Smooth muscle cell of trachea (primary cell): ENCODE measurements at places on chromosomes 6 and 20. TPM values are rescaled to one million over a fixed set of nuclear protein-coding genes. Genes with fewer than 3 reads are reported as not detected.

Gene LRRN4
- total RNA-seq = under 0.01 TPM in 1 of 2 replicates, not detected in the other

Gene PI16
- 0.50 TPM in 1 of 2 replicates, not detected in the other for total RNA-seq

Gene LZTS3
- 4.5 and 10.4 TPM in 2 replicates for total RNA-seq

Gene PBOV1
- total RNA-seq = not detected in 2 replicates

Gene ZC2HC1B
- not detected in 2 replicates for total RNA-seq

Gene MAP7
- total RNA-seq = 0.58 and 2.0 TPM in 2 replicates

Gene NFKBIE
- 4.7 and 10.1 TPM in 2 replicates for total RNA-seq

Gene OR2J3
- total RNA-seq = not detected in 2 replicates

Gene PRSS16
- not detected in 2 replicates for total RNA-seq

Gene VSX1
- total RNA-seq = not detected in 2 replicates

Gene MOCS1
- 6.4 and 17.9 TPM in 2 replicates for total RNA-seq

Gene TBXT
- not detected in 2 replicates for total RNA-seq

Gene TRERF1
- total RNA-seq = 8.9 and 10.3 TPM in 2 replicates

Gene TMEM200A
- 44.5 and 62.5 TPM in 2 replicates for total RNA-seq

Gene TFEB
- total RNA-seq = 2.6 and 7.8 TPM in 2 replicates

Gene NPEPL1
- 23.0 and 27.6 TPM in 2 replicates for total RNA-seq

Gene ADGRG6
- total RNA-seq = 0.33 and 1.7 TPM in 2 replicates

Gene HLA-DQB1
- not detected in 2 replicates for total RNA-seq

Gene ZFP57
- total RNA-seq = 0.17 and 0.29 TPM in 2 replicates

Gene SYCP2
- total RNA-seq = 0.44 and 0.50 TPM in 2 replicates

Gene SYNGAP1
- total RNA-seq = 8.0 and 10.8 TPM in 2 replicates

Gene CDK19
- total RNA-seq = 10.1 and 15.7 TPM in 2 replicates

Gene SLC22A3
- total RNA-seq = 0.17 and 0.58 TPM in 2 replicates

Gene KCNQ2
- under 0.01 TPM in 1 of 2 replicates, not detected in the other for total RNA-seq

Gene ARFGEF3
- 0.17 and 0.44 TPM in 2 replicates for total RNA-seq

Gene BNIP5
- not detected in 2 replicates for total RNA-seq

Gene LKAAEAR1
- total RNA-seq = not detected in 2 replicates

Gene TRIM31
- not detected in 2 replicates for total RNA-seq

Gene LRRC73
- total RNA-seq = 0.15 and 0.50 TPM in 2 replicates

Gene GSTA2
- total RNA-seq = not detected in 2 replicates

Gene GATA5
- not detected in 2 replicates for total RNA-seq

Gene HEY2
- total RNA-seq = not detected in 2 replicates

Gene TAP2
- total RNA-seq = 24.3 and 29.1 TPM in 2 replicates

Gene PIM1
- total RNA-seq = 8.9 and 20.7 TPM in 2 replicates

Gene STX11
- 0.50 and 0.87 TPM in 2 replicates for total RNA-seq

Gene PEX7
- total RNA-seq = 12.7 and 18.2 TPM in 2 replicates
